Stimulated activated CD8-positive, alpha-beta memory T cell treated with anti-CD3 and anti-CD28 coated beads, Interleukin-4, amount 100 ng/mL, for 48 hours (primary cell): ENCODE measurements at places on chromosomes 6 and 20.

DNA sequence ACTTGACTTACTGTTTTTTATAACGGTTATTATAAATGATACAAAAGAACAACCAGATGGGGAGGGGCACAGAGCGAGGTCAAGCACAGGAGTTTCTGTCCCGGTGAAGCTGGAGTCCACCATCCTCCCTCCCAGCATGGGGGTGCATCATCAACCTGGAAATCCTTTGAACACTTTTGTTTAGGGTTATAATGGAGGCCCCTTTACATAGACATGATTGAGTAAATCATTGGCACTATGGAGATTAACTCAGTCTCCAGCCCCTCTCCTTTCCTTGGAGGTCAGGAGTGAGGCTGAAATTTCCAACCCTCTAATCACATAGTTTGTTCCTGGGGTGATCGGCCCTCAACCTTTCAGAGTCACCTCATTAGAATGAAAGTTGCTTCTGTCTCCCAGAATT lies 71.8 kb upstream of the ANKEF1 start:
- no peak for DNase-seq

GRCh38 chr6:31399589-31400466 lies 3.6 kb upstream of the MICA start:
- peak; percentile 81 for DNase-seq

GRCh38 chr20:17226410-17227218 lies at the start of gene PCSK2:
Gene PCSK2, plus strand, starts transcription at chr20:17227040. Its CDS starts 266 bp downstream, at chr20:17227306.
- no peak for DNase-seq

- DNase-seq = no peak
Measured at GRCh38 chr6:95569560-95569959, 7.8 kb upstream of the MANEA start.

DNA sequence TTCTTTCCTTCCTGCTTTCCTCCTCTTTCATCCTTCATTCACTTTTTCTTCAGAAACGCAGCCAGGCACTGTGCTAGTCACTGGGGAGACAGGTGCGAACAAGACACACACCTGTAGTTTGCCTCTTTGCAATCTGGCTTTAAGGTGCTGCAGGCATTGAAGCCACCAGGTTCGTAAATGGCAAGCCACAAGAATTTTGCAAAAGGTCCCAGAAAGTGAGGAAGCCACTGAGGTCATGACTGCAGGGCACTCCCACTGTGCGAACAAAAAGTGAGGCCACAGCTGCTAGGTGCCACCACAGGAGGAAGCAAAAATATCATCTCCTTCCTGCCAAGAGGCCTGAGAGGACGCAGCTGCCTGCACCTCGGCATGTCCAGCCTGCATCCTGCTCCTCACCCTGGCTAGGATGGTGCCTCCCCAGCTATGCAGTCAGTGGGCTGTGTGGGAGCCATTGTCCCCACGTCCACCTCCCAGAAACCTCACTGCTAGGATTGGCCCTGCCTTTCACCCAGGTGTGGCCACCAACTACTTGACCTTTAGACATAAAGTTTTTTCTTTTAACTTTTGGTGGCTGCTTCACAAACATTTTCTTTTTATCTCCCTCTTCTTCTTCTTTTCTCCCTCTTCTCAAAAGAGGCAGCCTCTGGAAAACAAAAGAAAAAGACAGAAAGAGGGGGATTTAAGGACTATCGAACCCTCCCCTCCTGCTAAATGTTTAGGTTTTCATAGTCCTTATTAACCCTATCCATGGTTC lies 230.8 kb downstream of the BCAS1 start:
- peak; percentile 54 for DNase-seq

GRCh38 chr6:15985379-15985959 lies 143.4 kb upstream of the MYLIP start:
- no peak for DNase-seq

DNA sequence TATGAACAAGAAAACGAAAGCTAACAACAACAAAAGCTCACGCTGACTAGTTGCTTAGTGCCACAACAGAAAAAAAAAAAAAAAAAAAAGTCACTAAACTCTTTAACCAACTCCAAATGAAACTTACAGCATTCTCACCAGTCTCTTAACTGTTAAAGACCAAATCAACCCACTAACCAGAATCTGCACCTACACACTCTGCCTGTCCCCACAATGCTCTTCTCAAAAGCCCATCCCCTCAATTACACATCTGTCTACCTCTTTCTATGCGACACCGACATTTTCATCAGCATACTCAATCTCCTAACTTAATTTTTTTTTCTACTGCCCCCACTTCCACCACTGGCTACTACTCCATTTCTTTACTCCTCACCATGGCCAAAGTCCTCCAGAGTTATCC lies 34.3 kb downstream of the NOL7 start:
- DNase-seq = no peak

DNA sequence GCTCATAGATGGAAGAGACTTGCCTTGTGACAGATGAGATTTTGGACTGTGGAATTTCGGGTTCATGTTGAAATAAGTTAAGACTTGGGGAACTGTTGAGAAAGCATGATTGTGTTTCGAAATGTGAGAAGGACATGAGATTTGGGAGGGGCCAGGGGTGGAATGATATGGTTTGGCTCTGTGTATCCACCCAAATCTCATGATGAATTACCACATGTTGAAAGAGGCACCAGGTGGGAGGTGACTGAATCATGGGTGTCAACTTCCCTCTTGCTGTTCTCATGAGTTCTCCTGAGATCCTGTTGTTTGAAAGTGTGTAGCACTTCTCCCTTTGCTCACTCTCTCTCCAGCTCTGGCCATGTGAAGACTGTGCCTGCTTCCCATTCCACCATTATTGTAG lies 17.9 kb downstream of the AHI1 start:
- no peak for DNase-seq

GRCh38 chr20:38581013-38581412 lies at the start of gene ADIG:
Gene ADIG, plus strand, starts transcription at chr20:38581197. Its CDS starts 54 bp downstream, at chr20:38581251.
- no peak for DNase-seq
